ENCODE measurements at places on chromosomes 7 and 10. TPM values are rescaled to one million over a fixed set of nuclear protein-coding genes. Genes with fewer than 3 reads are reported as not detected.
A peak's percentile ranks its signal among the peaks of the same experiment; 100 is the strongest.

GRCh38 chr7:127021019-127021738 is 231.6 kb downstream of the GRM8 start:
- no peak for DNase-seq

DNA sequence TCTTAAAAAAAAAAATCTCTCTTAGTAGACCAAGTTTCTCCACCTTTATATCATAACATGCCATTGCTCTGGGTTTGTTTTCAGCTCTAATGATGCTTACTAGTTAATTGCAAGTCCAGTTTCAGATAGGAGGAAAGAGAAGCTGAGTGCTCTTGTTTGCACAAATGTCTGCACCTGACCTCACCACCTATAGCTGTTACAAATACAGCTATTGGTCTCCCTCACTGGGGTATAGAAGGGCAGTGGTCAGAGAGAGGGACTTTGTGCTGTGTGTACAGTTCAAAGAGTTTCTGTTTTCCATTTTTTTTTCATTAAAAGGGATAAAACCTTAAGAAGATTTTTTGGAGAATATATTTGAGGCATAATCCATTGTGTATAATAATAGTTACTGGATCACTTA is 52.7 kb downstream of the TAS2R16 start:
- DNase-seq = no peak

DNA sequence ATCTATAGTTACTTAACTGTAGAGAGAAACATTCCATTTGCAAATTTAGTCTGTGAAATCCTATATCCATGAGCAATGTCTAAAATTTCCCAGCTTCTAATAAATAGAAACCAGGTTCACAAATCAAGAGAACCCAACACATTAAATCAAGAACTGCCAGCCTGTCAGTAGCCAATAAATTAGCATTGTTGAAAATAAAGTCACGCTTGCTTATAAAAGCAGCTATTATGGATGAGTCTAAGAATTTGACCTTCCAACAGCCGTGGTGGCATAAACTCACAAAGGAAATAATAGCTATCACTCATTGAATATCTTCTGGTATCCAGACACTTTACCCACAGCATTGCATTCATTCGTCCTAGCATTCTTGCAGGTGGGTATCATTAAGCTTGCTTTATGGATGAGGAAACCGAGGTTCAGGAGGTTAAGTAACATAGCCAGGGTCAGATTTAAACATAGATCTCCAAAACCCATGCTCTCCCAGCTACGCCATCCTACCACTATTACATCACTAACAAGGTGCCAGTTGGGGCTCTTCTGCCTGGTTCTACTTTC is 260.1 kb upstream of the YAE1 start:
- no peak for DNase-seq

DNA sequence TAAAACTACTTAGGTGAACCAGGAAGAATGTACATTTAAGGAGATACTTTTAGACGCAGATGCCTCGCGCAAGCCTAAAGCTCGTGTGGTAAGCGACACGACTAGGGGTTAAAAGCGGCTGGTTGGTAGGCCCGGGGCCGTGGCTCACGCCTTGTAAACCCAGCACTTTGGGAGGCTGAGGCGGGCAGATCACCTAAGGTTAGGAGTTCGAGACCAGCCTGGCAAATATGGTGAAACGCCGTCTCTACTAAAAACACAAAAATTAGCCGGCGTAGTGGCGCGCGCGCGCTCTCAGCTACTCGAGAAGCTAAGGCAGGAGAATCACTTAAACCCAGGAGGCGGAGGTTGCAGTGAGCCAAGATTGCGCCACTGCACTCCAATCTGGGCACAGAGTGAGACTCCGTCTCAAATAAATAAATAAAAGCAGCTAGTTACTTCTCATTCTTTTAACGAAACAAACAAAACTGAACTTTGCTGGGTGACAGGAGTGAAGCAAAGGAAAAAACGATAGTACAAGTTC is 879 bp downstream of the NUDT5 start:
- DNase-seq = peak; percentile 44

DNA sequence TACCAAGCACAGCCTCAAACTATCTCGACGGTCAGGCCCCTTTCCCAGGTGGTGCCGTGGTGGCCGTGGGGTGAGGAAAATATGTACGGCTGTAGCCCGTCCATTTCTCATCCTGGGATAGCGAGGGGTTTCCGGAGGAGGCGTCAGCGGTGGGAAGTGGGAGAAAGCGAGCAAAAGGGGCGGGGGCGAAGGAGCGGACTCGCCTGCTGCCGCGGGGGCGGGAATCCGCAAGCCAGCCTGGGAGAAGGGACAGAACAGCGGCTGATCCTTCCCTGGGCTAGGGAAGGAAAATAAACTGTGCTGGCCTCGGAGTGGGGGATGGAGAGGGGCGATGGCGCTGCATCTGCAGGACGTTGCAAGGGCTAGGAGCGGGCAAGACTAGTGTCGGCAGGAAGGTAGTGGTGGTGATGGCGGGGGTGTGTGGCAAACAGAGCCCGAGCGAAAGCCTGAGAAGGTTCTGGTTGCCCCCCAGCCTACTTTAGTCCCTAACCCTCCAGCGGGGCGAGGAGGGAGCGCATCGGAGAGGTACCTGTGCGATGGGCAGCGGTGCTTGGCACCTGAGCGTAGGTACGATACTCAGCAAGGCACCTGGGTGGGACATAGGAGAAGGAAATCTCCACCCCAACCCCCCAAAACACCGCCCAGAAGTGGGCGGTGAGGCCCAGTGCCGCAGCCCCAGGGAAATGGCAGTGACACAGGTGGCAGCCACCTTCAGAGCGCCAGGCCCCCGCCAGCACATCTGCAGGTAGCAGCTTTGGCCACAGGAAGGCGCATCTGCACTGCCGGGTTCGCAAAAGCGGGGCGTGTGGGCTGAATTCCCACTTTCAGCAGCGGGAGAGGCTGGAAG is 49.9 kb upstream of the STEAP1B start:
- no peak for DNase-seq

GRCh38 chr7:110940756-110941155 is 150.2 kb upstream of the LRRN3 start:
- DNase-seq = no peak

PLEKHA1 gene
- total RNA-seq = 10.1 TPM

PRLHR gene
- not detected for total RNA-seq

ADIRF gene
- 2.5 TPM for total RNA-seq

PPP1R17 gene
- total RNA-seq = not detected

CYP2C18 gene
- not detected for total RNA-seq
